H1 (cell line): ENCODE measurements at places on chromosomes 2 and 18. TPM values are rescaled to one million over a fixed set of nuclear protein-coding genes. Genes with fewer than 3 reads are reported as not detected.

The DSG1 gene
- total RNA-seq: 0.06 TPM in 1 of 2 replicates, not detected in the other

DNA sequence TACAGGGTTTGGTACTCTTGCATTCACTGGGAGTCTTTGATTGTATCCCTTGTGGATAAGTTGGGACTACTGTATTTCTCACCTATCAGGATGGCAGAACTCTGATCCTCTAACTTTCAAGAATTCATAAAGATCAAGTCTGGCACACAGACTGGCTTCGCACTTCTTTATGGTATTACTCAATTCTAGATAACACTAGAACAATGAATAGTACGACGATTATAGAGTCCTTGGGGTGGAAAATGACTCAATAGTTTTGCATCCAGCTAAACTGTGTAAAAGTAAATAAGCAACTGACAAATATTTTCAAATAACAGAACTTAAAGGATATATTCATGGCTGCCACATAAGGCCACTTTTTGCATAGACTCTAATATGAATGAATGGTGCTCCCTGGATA is 103.4 kb upstream of the MEX3C start:
- no peaks in the 10 kb centered on the region for H3K27me3 ChIP-seq
- no peak overlapping the region for H3K4me3 ChIP-seq
- DNase-seq: no peak
- H3K36me3 ChIP-seq: no peaks in the 10 kb centered on the region

DNA sequence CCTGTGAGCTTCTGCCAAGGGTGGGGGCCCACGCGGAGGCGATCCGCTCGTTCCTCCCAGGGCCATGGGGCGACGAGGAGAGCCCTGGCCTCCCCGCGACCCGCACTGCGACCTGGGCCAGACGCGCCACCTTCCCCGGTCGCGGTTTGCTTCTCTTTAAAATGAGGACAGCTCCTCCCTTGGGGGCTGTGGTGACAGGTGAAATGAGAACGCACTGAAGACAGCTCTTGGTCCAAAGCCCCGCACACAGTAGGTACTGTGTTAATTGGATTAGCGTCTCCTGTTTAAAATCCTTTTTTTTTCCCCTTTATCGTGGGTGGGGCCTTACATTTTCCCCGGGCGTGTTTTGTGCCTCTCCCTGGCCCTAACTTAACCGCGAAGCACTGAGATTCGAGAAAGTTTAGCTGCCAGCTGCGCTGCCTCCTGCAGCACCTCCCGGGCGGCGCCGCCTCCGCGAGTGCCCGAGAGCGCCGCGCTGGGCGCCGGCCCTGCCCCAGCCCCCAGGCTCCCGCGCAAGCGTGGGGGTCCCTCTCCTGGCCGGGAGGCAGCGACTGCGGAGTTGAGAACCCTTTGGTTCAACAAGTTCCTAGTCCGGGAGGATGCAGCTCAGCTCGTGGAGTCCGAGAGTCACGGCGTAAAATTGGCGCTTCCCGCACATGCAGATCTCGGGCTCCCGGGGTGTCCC is 1.1 kb downstream of the HPCAL1 start:
- peaks cover 10% of the 10 kb centered on the region for H3K4me1 ChIP-seq
- no peak overlapping the region for H3K27ac ChIP-seq
- H3K4me3 ChIP-seq: peak overlapping the region; percentile 63
- DNase-seq: peak; percentile 59
- H3K27me3 ChIP-seq: peaks cover 29% of the 10 kb centered on the region

DNA sequence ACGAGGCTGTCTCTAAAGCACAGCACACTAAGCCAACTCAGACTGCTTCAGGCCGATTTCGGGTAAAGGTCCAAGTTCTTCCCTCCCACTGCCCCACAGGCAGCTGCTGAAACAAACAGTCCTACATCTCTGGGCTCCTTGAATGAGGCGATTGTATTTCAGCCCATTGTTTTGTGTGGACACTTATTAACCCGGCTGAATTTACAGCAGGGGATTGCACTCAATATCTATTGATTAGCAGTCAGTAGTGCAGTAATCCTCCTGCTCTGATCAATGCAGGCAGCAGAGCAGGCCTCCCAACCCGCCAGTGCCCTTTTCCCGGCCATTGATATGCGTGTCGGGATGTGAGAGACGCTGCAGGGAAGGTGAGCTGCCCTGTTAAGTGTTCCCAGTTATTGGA is 330.1 kb downstream of the CMPK2 start:
- H3K4me3 ChIP-seq: no peak overlapping the region
- H3K27me3 ChIP-seq: no peaks in the 10 kb centered on the region
- no peaks in the 10 kb centered on the region for H3K36me3 ChIP-seq
- H3K4me1 ChIP-seq: peaks cover 9% of the 10 kb centered on the region
